SK-N-SH (cell line): ENCODE measurements at places on chromosomes 13 and 19.
A peak's percentile ranks its signal among the peaks of the same experiment; 100 is the strongest.

GRCh38 chr13:71368336-71368735 is 498.7 kb downstream of the DACH1 start:
- DNase-seq: peak; percentile 7

- DNase-seq: no peak
Observed at GRCh38 chr13:105074755-105075154, 1460.7 kb downstream of the EFNB2 start.

- DNase-seq: peak; percentile 80
Observed at GRCh38 chr13:95323930-95324662, 22.8 kb upstream of the ABCC4 start.

DNA sequence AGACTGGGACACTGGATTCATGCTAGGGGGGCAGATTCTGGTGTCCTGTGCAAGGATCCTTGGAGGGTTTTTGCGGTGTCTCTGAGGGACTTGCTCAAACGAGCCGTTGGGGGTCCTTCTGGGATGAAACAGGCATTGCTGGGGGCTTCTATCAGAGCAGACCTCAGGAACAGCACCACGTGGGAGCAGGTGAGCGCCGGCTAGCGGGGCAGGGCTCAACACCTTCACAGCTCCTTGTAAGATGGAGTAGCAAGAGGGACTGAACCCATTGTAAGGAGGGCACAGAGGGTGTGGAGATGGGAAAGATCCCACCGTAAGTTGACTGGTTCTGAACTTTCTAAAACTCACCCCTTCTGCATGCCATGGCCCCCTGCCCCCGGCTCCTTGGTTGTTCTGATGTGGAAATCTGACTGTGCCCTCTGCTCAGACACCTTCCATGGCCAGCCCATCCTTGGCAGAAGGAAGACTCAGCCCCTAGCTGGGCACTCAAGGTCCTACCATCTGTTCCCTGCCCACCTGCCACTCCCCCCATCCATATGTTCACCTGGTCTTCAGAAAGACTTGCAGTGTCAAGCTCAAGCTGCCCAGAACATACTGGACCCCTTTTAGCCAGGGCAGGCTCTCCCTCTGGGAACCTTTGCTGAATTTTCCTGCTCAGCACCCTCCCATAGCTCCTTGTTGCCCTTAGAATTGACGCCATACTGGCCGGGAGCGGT is 1.2 kb downstream of the SLC27A1 start:
- DNase-seq: no peak

DNA sequence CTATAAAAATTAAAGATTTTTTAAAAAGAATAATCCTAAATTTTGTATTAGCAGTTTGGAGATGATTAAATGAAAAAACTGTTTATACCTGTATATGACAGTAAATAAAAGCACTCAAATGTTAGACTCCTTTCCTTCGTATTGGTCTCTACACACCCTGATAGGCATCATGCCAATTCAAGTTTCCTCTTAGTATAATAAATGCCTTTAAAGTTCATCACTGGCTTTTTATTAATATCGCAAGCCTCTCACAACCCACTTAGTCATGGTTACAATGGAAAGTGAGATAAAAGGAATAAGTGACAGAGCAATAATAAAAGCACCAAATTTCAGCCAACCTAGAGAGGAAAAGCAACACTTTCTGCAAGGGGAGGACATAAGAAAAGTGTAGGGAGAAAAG is 102.2 kb downstream of the PIBF1 start:
- DNase-seq: no peak

DNA sequence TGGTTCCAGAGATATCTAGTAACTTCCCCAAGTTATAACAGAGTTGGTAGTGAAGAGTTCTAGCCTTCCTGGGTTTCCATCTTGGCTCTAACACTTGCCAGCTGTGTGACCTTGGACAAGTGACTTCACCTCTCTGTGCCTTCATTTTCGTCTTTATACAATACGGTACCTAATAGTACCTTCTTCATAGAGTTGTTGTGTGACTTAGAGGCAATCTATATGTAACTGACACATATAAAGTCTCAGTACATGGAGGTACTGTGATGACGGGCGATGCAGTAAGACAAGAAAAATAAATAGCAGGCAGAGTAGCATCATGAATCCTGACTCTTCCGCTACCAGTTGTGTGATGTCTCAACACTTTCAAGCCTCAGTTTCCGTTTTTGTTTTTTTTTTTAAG is 8.0 kb upstream of the CLASRP start:
- DNase-seq: no peak

GRCh38 chr19:8307965-8308866 is at the start of gene CD320:
Gene CD320, minus strand, starts transcription at chr19:8308358. Its CDS starts 68 bp downstream, at chr19:8308290.
- DNase-seq: peak; percentile 97

- no peak for DNase-seq
Observed at GRCh38 chr13:101242720-101243119, 173.6 kb downstream of the NALCN start.

- DNase-seq: no peak
Observed at GRCh38 chr19:8638078-8638619, 7.7 kb downstream of the NFILZ start.

DNA sequence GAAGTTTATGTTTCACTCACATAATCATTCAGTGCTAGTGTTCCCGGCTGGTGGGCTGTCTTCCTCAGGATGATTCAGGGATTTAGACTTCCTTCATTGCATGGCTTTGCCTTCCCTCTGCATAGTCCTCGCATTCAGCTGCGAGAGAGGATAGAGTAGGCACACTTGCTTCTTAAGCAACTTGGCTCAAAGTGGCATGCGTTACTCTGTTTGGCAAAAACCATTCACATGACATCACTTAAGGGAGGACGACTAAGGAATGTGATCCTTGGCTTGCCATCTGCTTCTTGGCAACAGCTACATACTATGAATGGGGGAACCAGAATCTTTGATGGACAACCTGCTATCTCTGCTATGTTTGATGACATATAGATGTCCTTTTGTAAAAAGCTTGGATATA is 359.3 kb downstream of the TDRD3 start:
- no peak for DNase-seq

DNA sequence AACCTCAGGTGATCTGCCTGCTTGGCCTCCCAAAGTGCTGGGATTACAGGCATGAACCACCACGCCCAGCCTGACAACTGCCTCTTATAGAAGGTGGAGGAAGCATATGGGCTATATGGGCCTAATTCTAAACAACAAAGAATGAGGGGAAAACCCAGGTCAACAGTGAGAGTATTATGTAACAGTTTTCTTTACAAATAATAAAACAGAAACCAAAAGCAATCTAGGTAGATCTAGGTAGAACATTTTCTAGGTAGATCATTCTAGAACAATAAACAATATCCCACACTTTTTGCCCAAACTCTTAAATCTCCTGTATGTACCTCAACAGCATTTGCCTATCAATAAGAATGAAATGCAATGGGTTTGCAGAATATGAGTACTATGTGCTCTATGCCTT is 267.4 kb downstream of the ABCC4 start:
- DNase-seq: no peak

GRCh38 chr13:25973576-25973975 is 78.2 kb downstream of the SHISA2 start:
- DNase-seq: no peak

GRCh38 chr19:10864538-10864899 is 6.8 kb upstream of the CARM1 start:
- peak; percentile 91 for DNase-seq

DNA sequence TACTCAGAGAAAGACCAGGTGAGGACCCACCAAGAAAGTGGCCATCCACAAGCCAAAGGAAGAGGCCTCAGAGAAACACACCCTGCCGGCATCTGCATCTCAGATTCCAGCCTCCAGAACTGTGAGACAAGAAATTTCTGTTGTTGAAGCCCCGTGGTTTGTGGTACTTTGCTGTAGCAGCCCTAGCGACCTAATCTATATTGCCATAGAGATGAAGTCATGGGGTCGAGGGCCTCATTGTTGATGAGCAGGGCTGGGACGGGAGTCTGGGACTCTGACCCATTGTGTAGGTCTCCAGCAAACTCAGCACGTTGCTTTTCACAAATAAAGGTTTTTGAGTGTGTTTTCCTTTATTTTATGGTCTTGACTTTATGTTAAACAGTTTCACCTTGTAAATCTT is 174.9 kb downstream of the TNFSF13B start:
- no peak for DNase-seq
